NCI-H1694 treated with DMSO at 0.1 percent for 48 hours (cell line): ENCODE measurements at places on chromosomes 11 and 22.

DNA sequence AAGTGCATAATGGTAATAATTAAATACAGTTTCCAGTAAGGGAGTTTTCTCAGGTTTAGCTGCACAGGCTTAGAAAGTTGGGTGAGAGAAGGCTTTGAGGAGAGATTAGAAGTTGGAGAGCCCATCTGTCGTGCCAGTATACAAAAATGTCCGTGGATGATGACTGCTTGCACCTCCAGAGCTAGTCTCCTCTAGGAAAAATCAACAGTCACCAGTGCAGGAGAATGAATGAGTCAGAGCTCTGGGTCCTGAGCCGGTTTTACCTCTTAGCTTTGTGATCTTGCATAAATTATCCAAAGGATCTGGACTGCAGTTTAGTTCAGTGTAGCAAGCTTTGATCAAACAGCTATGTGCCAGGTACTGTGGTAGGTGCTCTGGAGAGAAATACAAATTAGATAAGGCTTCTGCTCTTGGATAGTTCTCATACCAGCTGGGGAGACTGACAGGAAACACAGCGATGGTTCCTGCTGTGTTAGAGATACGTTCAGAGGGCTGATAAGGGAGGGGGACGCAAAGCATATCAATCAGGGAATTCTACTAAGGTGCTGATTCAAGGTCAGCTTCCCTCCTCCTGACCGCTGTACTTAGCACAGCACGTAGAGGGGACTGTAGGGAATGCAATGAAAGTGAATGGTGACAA lies 125.9 kb downstream of the TEAD1 start:
- DNase-seq, result no peak

DNA sequence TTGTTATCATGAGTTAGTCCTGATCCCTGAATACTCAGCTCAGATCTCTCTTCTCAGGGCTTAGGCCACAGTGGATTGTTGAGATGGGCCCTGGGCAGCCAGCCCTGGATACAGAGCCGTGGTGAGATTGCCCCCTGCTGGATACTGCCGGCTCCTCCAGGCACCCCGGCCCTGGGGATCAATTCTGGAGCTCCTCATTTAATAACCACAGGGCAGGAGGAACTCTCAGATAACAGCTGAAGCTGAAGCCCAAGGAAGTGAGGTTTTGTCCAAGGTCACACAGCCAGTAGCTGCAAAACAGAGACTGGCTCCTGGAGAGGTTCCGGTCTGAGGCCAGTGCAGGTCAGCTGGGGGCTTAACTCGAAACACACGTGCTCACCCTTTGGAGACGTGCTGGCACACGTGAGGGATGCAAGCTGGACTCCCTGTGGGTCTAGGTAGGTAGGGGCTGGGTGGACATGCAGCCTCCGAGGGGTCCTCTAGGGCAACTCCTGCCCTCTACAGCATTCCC lies 16.0 kb downstream of the USH1C start:
- peak; percentile 12 for DNase-seq

DNA sequence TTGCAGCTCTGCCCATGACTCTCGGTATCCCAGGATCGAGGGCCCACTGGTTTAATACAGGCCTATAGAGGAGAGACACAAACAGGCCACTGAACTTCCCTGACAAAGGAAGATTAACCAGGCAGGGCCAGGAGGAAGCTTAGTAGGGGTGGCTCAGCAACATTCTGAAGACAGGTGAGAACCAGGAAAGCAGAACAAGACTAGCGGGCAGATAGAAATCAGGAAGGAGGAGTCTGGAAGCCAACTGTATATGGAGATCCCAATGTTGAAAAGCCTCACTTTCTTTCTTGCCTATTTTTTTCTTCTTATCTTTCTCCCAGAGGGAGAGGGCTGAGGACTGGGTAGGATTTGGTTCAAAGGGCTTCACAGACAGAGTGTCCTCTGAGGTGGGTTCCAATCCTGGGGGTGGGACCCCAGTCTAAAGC lies 5.4 kb downstream of the PI4KA start:
- DNase-seq, result no peak

DNA sequence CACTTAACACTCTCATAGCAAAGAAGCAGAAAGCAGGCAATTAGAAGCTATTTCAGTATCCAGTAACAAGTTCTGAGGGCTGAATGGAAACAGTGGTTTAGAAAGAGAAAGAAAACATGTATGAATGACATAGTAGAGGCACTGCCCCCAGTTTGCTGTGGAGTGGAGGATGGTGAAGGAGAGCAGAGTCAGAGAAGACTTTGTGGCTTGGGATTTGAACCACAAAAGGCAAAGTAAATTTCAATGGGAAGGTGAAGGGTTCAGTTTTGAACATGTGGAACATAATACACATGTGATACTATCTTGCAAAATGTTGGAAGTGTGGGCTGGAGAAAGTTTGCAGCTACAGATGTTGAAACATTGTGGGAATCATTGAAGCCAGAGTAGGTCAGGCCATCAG lies 81.4 kb downstream of the SNX19 start:
- DNase-seq, result no peak

- no peak for DNase-seq
These were observed 46.8 kb downstream of the BRSK2 start for GRCh38 chr11:1436468-1437039.

- no peak for DNase-seq
These were observed 581 bp upstream of the AP5B1 start for GRCh38 chr11:65781152-65781961.

GRCh38 chr11:117946842-117947526 lies 17.8 kb upstream of the TMPRSS13 start:
- DNase-seq, result peak; percentile 21

GRCh38 chr11:112316971-112317370 lies 56.3 kb upstream of the PLET1 start:
- no peak for DNase-seq

DNA sequence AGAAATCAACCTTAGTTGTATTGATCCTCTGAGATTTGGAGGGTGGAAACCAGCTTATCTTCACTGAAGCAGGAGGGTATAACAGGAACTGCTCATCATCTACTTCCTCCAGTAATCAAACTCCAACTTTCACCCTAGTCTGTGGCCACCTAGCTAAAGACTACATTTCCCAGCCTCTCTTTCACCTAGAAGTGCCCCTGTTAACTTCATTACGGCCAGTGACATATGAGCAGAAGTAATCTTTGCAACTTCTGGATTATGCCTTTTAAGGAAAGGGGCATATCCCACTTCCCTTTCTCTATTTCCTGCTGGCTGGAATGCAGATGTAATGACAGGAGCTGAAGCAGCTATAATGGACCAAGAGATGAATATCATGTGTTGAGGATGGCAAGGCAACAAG lies 7.6 kb upstream of the VPS37C start:
- DNase-seq, result no peak

- DNase-seq, result no peak
These were observed 20.9 kb upstream of the BAIAP2L2 start for GRCh38 chr22:38131399-38131798.

DNA sequence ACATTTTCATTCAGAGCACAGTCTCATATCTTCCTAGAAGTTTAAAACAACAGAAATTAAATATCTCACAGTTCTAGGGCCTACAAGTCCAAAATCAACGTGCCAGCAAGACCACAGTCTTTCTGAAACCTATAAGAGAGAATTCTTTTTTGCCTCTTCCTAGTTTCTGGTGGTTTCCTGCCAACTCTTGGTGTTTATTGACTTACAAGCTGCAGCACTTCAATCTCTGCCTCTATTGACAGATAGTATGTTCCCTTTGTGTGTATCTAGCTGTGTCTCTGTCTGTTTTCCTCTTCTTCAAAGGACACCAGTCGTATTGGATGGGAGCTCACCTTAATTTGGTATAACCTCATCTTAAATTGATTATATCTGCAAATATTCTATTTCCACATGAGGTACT lies 347.5 kb downstream of the DCDC1 start:
- no peak for DNase-seq

DNA sequence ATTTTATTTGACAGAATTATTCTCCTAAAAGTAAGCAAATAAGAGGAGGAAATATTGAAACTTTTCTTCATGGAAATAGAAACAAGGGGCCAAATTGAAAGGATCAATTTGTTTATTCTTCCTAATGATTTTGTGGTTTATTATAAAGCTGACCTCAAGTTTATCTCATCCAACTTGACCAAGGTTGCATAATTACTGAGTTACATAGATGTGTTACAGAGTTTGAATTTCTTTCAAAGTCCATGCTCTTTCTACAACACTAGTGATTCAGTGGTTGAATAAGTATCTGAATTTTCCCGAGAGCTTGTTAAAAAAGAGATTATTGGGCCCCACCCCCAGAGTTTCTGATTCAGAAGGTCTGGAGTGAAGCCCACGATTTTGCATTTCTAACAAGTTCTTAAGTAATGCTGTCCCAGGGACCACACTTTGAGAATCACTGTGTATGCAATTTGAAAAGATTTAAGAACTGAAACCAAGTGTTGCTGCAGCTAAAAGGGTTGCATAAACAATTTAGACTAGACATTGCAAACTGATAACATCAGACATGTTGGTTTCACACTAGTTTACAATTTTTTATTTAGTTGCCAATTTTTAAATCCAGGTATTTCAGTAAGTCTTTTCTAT lies 485.7 kb upstream of the ANO5 start:
- DNase-seq, result no peak

- no peak for DNase-seq
These were observed 54.1 kb downstream of the WNT11 start for GRCh38 chr11:76152086-76152681.

- DNase-seq, result no peak
These were observed 2.3 kb downstream of the PMM1 start for GRCh38 chr22:41587347-41587723.

- DNase-seq, result no peak
These were observed 177.2 kb downstream of the CTTN start for GRCh38 chr11:70575396-70576060.
